ENCODE measurements at places on chromosomes 6 and 20. TPM values are rescaled to one million over a fixed set of nuclear protein-coding genes. Genes with fewer than 3 reads are reported as not detected.
A peak's percentile ranks its signal among the peaks of the same experiment; 100 is the strongest.

- no peak for DNase-seq
Observed at GRCh38 chr6:147127587-147127986, 76.6 kb upstream of the STXBP5 start.

DNA sequence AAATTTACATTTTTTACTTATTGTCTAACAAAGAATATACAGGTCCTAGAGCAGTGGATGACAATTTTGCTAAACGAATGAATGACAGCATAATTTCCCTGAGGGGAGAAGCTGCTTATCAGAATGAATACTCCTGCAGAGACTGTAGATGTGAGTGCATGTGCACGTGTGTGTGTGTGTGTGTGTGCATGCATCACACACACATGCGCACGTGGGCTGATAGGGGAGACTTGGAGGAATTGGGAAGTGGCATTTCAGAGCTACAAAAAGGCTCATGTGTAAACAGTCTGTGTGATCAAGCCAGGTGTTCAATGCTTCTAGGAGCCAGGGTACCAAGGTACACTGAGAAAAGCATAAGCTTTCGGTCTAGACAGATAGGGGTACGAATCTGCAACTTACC lies 93.5 kb upstream of the SASH1 start:
- DNase-seq: no peak

DNA sequence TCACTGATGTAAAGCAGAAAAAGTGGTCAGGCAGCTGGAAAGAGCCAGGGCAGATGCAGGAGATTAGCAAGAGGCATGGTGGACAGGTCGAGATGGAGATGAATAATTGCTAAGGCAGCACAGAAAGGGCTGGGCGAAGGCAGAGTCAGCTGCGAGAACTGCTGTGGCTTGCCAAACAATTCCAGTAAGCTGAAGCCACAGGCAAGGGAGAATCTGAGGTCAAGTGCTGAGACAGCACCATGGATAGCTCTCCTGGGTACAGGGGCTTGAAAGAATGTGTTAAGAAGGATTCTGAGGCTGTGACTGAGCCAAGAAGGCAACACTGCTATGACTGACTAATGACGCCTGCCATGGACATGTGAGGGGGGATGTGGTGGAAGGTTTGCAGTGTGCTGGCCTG lies 220.8 kb upstream of the FOXA2 start:
- no peak for DNase-seq

DNA sequence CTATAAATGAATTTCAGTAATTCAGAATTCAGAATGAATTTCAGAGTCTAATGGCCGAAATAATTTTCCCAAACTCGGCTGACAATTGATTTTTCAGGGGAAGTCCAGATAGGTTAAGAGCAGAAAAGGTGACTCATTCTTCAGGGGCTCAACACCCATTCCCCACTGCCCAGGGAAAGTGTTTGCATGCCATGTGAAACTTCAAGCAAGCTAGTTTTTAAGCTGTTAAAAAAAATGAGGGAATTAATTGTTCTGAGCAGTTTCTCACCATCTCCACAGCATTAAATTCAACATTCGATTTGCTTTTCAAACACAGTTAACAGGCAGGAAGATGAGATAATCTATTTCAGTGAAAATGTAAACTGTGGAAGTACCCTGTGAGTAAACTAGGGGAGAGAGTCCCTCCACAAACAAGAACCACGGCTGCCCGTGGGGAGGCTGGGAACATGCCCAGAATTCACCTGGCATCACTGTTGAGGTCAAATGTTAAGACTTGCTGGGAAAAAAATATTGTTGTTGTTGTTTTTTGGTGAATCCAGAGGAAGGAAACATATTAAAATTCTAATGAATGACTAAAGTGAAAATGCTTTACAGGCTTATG lies 650.8 kb upstream of the AGPAT4 start:
- no peak for DNase-seq

- no peak for DNase-seq
Observed at GRCh38 chr6:36986704-36987047, 680 bp upstream of the MTCH1 start.

DNA sequence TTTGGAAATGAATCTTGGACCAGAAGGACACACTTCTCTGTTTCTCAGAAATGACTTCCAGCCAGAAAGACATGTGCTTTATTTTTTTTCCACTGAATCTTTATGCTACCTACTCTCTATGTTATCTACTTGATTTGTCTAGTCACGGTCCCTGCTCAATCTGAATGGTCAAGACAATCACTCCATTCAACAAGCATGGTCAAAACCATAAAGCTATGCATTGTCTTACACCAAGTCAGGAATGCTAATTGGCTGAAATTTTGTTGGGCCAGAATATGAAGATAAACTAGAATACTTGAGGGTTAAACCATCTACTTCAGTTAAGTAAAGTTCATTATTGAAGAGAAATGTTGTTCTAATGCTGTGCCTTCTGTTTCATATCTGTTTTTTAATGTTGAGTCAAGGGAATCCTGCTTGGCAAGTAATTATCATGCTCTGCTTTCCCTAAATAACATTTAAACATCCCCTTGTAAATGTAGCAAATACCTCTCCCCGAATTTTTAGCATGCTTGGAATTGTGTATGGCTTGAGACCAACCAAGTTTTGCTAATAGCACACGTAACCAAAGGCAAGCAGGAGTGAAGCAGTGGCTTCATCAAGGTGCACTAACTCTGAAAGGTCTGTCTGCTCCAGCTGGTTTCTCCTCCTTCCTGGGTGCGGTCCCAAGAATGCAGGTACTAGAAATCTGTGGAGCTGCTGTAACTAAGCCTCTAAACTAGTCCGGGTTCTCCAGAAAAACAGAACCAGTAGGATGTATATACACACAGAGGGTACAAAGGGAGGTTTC lies 190.3 kb upstream of the CDYL start:
- DNase-seq: no peak

- DNase-seq: no peak
Observed at GRCh38 chr20:1415667-1416468, 23.0 kb upstream of the FKBP1A start.

DNA sequence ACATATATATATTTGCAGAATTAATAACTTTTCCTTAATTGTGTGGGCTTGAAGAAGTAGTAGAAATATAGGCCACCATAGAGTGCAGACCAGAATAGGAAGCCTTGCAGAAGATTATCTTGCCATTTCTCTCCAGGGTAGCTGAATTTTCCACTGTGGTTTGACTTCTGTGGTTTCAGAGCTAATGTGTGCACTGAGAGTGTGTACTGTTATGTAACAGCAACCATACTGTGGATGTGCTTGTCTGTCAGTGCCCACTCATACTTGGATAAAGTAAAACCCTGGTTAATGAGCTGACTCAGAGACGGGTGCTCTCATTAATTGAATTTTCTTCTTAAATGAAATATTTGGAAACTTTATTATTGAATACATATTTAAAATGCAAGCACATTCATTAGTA lies 57.2 kb downstream of the CEP43 start:
- no peak for DNase-seq

DNA sequence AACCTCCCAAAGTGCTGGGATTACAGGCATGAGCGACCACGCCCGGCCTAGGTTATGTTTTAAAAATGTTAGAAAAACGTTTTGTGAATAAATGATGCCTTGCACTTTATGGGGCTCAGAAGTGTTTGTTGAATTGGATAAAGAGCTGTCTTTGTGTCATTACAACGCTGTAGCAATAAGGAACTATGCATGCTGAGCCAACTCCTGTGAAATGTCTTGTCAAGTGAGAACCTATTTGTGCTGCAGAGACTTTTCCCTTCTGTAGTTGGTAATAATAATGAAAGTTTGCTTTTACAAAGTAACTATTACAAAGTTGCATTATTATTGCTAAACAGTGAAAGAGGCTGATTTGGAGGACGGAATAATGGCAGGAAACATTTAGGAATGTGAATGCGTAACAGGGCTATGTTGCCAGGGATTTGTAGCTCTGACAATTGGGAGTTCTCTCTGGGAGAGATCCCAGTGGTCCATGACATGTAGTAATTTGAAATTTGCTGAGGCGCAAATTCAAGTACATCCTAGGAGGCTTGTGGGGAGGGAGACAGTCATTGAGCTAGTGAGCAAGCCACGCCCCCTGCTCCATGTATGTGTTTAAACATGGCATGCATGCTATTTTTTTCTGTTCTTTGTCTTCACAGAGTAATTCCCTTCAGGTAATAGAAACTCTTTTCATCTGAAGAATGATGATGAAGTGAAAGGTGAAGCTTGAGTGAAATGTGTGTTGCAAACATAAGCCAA lies 16.8 kb upstream of the BICRAL start:
- DNase-seq: no peak

DNA sequence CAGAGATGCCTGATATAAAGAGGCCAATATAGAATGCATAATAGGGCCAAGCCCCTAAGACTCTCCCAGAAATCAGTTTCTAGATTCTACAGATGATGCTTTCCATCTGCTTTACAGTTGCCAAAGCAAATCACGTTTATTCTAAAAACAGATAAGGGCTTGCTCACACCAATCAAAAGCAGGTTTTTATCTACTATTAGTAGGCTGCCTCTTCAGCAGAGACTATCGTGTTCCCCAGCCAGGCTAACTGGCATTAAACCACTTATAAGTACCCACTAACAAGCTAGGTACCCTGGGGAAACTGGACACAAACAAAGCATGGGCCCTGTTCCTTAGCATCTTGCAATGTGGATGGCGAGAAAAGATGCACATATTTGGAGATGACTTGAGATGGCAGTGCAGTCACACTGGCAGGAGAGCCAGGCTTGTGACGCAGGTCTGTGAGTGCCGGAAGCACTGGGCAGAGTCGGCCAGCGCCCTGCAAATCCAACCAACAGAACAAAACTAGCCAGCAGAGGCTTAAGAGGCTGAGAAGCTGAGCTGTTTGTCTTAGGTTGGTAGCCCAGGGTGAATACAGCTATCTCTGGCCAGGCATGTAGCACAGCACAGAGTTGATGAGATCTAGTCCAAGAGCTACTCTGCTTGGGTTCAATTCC lies 73.4 kb downstream of the GFOD1 start:
- peak; percentile 77 for DNase-seq

GRCh38 chr20:57047281-57048026 lies 219.0 kb downstream of the BMP7 start:
- DNase-seq: no peak

GRCh38 chr6:39441986-39442385 lies 119.5 kb upstream of the KCNK16 start:
- DNase-seq: no peak

UBE2C gene
- total RNA-seq: 22.2 TPM

RAD21L1 gene
- not detected for total RNA-seq

DNA sequence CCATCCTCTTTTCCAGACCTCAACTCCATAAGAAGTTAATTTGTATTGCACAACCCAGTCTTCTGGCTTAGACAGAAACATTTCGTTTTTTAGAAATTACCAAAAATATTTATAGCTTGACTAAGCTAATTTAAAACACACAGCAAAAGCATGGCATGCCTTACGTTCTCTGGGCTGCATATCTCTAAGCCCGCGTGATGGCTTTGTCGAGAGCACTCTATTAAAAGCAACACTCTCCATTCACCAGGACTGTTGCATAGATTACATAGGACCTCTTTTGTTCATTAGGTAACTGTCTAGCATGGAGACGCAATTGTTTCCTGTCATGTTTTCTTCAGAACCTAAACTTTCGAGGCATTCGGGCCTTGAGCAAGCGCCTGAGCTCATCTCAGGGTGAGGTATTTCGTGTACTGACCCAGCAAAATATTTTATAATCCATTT lies 104.5 kb downstream of the IBTK start:
- no peak for DNase-seq

GRCh38 chr20:62730481-62730880 lies 21.8 kb downstream of the NTSR1 start:
- DNase-seq: no peak

- no peak for DNase-seq
Observed at GRCh38 chr20:12700701-12701100, 308.1 kb upstream of the SPTLC3 start.

DNA sequence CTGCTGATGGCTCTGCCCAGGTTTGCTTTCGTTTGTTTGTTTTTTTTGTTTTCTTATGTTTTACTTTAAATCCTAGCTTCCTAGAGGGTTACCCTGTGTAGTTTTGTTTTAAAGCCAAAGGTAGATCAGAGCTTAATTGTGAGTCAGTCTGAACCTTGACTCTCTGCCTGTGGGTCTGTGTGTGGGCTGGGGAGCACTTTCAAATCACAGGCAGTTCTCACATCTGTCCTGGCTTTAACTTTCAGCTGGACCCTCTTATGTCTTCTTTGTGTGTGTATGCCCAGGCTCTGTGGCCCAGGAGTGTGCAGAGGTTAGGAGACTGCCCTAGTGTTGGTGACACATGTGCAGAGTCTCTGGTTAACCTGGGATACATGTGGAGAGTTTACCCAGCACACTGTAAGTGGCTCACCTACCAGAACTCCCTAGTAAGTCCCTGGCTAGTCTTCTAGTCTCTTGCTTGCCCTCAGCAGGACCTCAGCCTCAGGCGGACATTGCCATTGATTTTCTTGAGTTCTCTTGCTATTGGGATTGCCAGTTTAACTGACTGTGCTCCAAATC lies 19.0 kb downstream of the HIVEP1 start:
- DNase-seq: no peak

GRCh38 chr6:71459162-71459561 lies 170.6 kb downstream of the OGFRL1 start:
- no peak for DNase-seq

- no peak for DNase-seq
Observed at GRCh38 chr20:9140162-9140760, 71.4 kb downstream of the PLCB4 start.

DNA sequence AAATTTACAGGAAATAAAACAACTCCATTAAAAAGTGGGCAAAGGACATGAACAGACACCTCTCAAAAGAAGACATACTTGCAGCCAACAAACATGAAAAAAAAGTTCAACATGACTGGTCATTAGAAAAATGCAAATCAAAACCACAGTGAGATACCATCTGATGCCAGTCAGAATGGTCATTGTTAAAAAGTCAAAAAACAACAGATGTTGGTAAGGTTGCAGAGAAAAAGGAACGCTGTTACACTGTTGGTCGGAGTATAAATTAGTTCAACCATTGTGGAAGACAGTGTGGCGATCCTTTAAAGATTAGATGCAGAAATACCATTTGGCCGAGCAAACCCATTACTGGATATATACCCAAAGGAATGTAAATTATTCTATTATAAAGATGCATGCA lies 858.0 kb upstream of the FLRT3 start:
- no peak for DNase-seq

GATA5 gene
- not detected for total RNA-seq

MAS1 gene
- not detected for total RNA-seq

DNA sequence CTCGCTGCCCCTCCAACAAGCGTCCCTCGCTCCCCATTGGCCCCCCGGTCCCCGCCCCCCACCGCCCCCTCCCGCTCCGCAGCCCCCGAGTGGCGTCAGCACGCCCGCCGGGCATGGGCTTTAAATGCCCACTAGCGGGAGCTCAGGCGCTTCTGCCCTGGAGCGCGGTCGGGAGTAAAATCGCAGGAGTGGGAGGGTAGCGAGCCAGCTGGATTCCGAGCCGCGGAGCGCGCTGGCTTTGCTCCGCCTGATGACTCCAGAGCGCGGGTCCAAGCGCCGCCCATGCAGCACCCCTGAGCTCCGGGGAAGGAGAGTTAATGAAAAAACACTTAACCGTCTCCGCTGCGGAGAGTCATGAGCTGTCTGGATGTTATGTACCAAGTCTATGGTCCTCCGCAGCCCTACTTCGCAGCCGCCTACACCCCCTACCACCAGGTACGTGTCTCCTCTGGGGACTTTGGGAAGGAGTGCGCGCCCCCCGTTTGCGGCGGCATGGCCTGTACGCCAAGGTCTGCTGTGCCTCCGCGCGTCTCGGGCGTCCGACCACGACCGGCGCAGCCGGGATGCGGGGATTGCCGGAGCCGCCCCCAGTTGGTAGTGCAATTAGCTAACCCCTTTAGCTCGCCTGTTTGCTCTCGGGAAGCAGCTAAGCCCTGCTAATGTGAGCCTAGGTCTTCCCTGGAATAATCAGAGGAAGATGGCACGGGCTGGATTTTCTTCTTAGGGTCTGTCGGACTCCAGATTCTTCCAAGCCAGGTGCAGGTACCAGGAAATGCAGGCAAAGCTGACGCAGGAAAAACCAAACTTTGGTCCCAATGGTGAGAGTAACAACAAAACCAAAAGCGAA lies at the start of gene VGLL2:
Gene VGLL2 (plus strand): TSS at position 149 of the 847 bp plus-strand sequence. CDS start 206 bp downstream, at position 355.
- peak; percentile 71 for DNase-seq

Measured in spleen (tissue), 13 donors.